Activated CD4-positive, alpha-beta T cell treated with anti-CD3 and anti-CD28 coated beads, Interleukin-2, amount 50 U/mL, for 16 hours (primary cell): ENCODE measurements at places on chromosomes 12 and 14.

GRCh38 chr12:107326237-107326636 lies 232.9 kb upstream of the CRY1 start:
- no peak for DNase-seq

DNA sequence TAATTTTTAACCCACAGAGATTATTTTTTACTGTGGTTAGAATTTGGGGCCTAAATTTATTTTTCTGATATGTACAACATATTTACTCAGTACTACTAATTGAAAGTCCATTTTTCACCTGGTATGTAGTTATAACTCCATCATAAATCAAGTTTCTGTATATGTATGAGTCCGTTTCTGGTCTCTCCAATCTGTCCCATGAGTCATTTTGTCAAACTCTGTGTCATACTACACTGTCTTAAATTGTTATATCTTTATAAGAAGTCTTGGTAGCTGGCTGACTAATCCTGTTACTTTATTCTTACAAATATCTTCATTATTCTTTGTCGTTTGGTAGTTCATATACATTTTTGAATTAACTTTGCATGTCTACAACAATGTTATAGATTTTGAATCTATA lies 344.0 kb downstream of the PDZRN4 start:
- peak; percentile 51 for DNase-seq

- no peak for DNase-seq
These were observed 213.5 kb upstream of the SLC38A2 start for GRCh38 chr12:46585854-46586621.

GRCh38 chr12:20370014-20370386 lies 1.7 kb downstream of the PDE3A start:
- DNase-seq, result no peak

DNA sequence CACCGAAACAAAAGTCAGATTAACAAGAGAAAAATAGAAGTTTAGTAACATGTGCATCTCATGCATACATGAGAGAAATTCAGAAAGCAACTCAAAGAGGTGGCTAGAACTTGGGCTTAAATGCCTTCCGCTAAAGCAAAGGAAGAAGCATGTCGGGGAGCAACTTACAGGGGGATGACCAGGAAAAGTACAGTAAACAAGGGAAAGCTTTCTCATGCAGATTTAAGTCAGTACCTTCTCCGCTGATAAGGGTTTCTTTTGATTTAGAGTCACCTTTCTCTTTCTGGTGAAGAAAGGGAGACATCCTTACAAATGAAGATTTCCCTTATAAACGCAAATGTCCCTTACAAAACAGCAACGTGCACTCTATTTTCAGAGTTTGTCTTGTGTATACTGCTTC lies 6.0 kb upstream of the RNASE6 start:
- no peak for DNase-seq

- DNase-seq, result peak; percentile 49
These were observed 20.5 kb downstream of the ADAM21 start for GRCh38 chr14:70472253-70473159.

- DNase-seq, result no peak
These were observed 51.4 kb downstream of the ERH start for GRCh38 chr14:69346710-69347109.

GRCh38 chr12:122847921-122848421 lies 12.7 kb downstream of the HIP1R start:
- DNase-seq, result no peak

DNA sequence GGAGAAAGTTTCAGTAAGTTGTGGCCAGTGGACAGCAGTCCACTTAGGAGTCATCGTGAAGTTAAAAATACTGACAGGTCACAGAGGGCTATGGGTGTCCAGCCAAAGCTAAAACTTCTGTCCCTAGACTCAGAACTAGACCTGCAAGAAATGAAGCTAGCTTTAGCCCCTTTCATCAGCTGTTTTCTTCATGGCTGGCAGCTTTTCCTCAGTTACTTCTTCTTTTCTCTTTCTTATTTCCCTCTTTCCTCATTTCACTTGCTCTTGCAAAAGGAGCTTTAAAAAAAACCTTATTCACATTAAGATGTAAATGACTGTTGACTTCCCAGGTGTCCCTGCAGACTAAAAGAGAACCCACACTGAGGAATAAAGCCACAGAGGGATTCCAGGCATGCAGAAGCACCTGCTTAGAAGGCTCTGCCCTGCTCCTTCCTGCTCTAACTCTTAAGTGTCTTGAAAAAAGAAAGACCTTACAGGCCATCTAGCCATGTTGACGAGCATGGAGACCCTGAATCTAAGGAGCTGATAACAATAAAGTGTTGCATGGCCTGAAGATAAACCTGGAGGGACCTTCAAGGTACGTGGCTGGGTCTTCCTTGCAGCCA lies 69.7 kb upstream of the CCND2 start:
- DNase-seq, result no peak

DNA sequence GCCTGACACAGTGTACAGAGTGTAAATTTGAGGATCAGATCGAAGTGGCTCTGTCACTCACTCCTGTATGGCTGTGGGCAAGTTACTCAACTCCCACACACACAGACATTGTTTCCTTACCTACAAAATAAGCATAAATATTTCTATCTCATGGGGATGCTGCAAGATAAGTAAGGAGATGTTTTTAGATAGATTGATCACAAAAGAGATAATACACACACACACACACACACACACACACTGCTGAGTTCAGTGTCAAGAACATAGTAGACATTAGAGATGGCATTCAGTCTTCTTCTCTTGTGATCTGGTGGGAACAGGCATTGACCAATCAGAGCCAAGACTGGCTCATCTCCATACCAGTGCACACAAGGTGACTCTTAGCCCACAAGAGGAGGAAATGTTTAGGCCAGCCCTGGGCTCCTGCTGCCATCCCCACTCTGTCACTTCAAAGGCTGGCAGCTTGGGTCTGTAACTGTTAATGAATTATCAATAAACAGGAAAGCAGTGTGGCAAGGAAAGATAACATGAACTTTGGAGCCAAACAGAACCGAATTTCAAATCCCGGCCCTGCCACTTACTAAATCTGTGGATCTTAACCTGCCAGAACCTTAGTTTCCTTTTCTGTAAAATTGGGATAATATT lies 3.4 kb upstream of the RNASE8 start:
- no peak for DNase-seq

GRCh38 chr12:32201096-32201495 lies 94.4 kb downstream of the BICD1 start:
- DNase-seq, result no peak

DNA sequence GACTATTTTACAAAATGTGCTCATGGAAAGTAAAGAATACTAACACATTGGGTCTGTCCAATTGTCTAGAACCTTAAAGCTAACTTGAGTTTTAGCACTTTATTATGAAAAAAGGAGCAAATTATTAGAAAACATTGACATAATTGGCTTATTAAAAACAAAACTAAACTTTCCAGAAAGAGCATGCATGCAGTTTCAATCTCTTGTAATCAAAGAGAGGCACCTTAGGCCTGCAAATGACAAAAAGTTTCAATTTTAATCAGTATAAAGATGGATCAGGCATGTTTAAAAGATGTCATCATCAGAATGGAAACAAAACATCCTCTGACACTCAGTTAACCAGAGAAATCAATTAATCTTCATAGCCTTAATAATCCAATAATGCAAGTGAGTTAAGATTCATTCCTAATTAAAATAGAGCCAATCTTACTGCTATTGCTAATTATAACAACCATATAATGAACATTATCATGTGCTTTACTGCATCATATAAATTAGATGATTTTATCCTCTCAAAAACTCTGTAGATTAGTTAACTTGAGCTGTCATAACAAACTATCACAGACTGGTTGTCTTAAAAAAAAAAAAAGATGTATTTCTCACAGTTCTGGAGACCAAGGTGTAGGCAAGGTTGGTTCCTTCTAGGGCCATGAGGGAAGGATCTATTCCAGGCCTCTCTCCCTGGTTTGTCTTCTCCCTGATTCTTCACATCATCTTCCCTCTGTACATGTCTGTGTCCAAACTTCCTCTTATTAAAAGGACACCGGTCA lies 131.4 kb downstream of the RPAP3 start:
- DNase-seq, result peak; percentile 56

- no peak for DNase-seq
These were observed 769.4 kb upstream of the USP15 start for GRCh38 chr12:61490526-61491498.

DNA sequence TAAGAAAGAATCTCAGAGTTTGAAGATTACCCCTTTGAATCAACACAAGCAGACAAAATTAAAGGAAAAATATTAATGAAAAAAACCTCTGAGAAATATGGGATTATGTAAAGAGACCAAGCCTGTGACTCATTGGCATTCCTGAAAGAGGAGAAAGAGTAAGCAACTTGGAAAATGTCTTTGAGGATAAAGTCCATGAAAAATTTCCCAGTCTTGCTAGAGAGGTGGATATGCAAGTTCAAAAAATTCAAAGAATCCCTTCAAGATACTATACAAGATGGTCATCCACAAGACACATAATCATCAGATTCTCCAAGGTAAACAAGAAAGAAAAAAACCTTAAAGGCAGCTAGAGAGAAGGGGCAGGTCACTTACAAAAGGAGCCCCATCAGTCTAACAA lies 13.3 kb downstream of the SLCO1B1 start:
- DNase-seq, result no peak

GRCh38 chr12:49347311-49348193 lies 864 bp downstream of the DNAJC22 start:
- DNase-seq, result peak; percentile 73

GRCh38 chr12:111405859-111406473 lies at the start of gene SH2B3:
Gene SH2B3, plus strand, starts transcription at chr12:111405923. Its CDS starts 12,223 bp downstream, at chr12:111418146.
- DNase-seq, result peak; percentile 73

DNA sequence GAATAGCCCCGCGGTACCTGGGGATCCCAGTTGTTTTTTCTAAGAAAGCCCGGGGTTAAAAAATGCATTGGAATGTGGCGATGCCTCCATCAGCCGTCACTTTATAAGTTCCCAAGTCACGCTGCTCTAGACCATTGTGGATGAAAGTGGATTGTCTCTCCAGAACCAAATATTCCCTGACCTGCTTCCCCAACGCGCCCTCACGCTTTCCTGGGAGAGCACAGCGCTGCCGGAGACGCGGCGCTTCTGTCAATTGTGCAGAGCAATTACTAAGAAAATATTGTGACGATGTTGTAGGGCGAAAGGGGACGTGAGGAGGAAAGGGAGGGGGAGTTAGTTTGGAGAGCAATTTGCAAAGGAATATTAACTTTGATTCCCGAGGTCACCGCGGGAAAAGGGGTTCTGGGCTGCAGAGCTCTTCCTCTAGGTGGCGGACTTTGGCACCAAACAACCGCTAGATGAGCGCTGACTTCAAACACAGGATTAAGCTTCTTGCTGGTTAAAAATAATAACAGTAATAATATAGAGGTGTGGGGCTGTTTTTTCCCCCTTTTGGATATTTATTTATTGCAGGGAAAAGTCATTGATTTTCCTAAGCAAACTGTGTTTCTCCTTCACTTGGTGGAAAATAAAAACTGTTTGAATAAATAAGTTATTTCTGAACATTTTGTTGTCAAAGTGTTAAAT lies 9.6 kb upstream of the FOXG1 start:
- DNase-seq, result no peak

- no peak for DNase-seq
These were observed 603.9 kb downstream of the TRHDE start for GRCh38 chr12:72876092-72876491.

GRCh38 chr12:22856178-22856577 lies 231.2 kb downstream of the ETNK1 start:
- DNase-seq, result peak; percentile 7

- DNase-seq, result no peak
These were observed 20.8 kb downstream of the GTSF1 start for GRCh38 chr12:54452628-54453027.

- peak; percentile 34 for DNase-seq
These were observed 1.0 kb downstream of the HOMEZ start for GRCh38 chr14:23284654-23285529.

GRCh38 chr12:126268222-126268621 lies 1203.0 kb downstream of the AACS start:
- no peak for DNase-seq

DNA sequence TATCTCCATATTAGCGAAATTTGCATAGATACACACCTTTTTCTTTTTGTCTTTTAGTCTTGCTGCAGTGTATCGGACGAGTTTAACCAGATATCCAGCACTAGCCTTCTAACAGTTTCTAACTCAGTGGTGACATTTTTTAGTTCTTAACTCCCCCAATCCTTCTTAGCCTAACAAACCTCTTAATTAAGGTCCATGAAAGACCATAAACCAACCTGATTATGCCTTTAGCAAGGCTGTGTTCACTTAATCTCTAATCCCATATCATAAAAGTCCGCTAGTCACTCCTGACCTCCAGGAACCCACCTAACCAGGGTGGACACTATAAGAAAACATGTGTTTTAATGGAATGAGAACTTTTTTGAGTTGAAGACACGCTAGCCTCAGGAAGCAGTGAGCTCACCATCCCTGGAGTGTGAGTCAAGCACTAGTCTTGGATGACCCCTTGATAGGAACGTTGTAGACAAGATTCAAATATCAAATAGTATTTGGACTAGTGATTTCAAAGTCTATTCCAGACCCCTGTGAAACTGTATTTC lies 9.5 kb downstream of the CDKN1B start:
- DNase-seq, result peak; percentile 43

DNA sequence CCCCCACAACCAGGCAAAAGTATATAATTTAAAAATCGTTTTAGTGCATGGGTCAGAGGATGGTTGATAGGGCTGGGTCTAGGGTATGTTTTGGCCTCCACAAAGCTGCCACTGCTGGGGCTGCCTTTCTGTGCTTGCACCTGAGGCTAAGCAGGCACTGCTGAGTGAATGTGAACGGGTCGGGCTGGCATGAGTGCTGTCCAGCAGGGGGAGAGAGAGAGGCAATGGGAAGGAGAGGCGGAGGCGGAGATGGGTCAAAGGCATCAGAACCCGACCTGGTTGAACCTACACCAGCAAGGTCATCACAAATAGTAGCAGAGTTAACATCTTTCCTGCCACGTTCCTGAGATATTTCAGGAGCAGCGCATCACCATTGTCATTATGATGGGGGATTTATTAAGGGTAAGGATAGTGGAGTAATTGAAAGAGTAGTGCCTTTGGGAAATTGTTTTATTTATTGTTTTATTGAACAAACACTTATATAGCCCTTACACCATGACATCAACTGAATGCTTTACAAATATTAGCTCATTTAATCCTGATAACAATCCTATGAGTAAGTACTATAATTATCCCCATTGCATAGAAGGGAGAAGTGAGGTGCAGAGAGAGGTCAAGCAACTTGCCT lies 5.8 kb upstream of the NRXN3 start:
- peak; percentile 30 for DNase-seq

GRCh38 chr14:95256002-95256775 lies 63.5 kb downstream of the CLMN start:
- no peak for DNase-seq

DNA sequence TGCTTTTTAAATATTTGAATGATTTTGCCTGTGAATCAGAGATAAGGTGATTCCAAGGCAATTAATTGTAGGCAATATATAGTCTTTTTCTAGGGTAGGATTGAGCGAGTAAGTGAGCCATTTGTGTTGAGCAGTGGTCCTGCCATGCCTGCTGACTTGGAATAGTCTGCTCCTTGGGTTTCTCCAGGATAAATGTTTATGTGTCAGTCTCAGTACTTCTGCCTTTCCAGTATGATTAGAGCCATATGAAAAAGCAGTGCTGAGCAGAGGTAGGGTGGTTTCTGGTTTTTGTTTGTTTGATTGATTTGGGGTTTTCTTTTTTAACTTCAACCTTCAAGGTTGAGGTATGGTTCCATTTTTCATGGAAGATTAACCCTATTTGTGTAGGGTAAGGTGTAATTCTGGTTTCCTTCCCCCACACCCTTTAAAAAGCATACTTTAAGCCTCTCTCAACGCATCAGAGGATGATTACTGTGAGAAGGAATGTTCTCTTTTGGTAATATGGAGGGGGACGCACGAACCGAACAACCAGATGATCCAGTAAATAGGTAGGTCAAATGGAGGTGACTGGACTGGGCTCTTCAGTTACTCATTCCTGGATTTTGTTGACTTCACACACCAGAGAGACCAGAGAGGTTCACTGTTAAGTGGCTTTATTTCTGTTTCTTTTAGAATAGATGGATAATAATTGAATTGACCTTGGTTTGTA lies 22.7 kb downstream of the FRMD6 start:
- no peak for DNase-seq
